ENCODE measurements at places on chromosomes 13 and 19. TPM values are rescaled to one million over a fixed set of nuclear protein-coding genes. Genes with fewer than 3 reads are reported as not detected.

- H3K27me3 ChIP-seq = no peaks in the 10 kb centered on the region
- DNase-seq = no peak
- peaks cover 16% of the 10 kb centered on the region for H3K36me3 ChIP-seq
- no peak overlapping the region for H3K27ac ChIP-seq
- no peaks in the 10 kb centered on the region for H3K4me1 ChIP-seq
- no peak overlapping the region for H3K4me3 ChIP-seq
Observed at GRCh38 chr19:4977299-4978174, 8.6 kb downstream of the KDM4B start.

DNA sequence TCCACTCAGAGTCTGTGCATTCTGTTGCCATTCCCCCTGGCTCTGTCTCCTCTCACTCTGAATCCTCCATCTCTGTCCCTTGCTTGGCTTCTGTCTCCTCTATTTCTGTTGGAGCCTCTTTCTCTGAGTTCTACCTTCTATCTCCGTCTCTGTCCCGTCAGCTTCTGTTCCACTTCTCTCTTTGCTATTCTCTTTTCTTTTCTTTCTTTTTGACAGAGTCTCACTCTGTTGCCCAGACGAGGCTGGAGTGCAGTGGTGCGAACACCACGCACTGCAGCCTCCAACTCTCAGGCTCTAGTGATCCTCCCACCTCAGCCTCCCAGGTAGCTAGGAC, 33.8 kb upstream of the LRRC4B start:
- H3K27ac ChIP-seq = no peak overlapping the region
- no peak overlapping the region for H3K4me3 ChIP-seq
- no peaks in the 10 kb centered on the region for H3K36me3 ChIP-seq
- DNase-seq = no peak

GRCh38 chr13:110341445-110342244, 34.6 kb downstream of the COL4A2 start:
- no peaks in the 10 kb centered on the region for H3K27me3 ChIP-seq
- no peak for DNase-seq
- no peaks in the 10 kb centered on the region for H3K36me3 ChIP-seq
- no peak overlapping the region for H3K27ac ChIP-seq
- no peak overlapping the region for H3K4me3 ChIP-seq

- H3K4me1 ChIP-seq = no peaks in the 10 kb centered on the region
- no peaks in the 10 kb centered on the region for H3K36me3 ChIP-seq
- DNase-seq = no peak
- H3K27ac ChIP-seq = no peak overlapping the region
Observed at GRCh38 chr19:4208385-4209094, 20.8 kb upstream of the EBI3 start.

- H3K4me1 ChIP-seq = peaks cover 7% of the 10 kb centered on the region
- no peak overlapping the region for H3K27ac ChIP-seq
- H3K27me3 ChIP-seq = no peaks in the 10 kb centered on the region
- H3K36me3 ChIP-seq = no peaks in the 10 kb centered on the region
- H3K4me3 ChIP-seq = no peak overlapping the region
Observed at GRCh38 chr19:57105976-57106721, 13.6 kb upstream of the USP29 start.

DNA sequence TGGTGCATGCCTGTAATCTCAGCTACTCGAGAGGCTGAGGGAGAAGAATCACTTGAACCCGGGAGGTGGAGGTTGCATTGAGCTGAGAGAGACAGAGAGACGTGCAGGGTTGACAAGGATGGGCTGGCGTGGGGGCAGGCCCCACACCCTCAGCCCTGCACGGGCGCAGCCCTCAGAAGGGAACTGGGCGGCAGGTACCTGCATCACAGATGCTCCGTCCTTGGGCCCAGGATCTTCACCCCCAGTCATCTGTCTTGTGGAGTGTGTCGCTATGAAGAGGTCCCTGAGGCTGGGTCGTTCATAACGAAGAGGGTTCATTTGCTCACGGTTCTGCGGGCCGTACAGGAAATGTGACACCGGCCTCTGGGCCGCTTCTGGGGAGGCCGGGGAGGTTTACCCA, 20.3 kb downstream of the C2CD4C start:
- peaks cover 39% of the 10 kb centered on the region for H3K27me3 ChIP-seq
- no peak overlapping the region for H3K27ac ChIP-seq
- H3K36me3 ChIP-seq = no peaks in the 10 kb centered on the region
- peaks cover 7% of the 10 kb centered on the region for H3K4me1 ChIP-seq
- H3K4me3 ChIP-seq = no peak overlapping the region

IGSF23 gene
- total RNA-seq = not detected

ZNF835 gene
- total RNA-seq = 11.7 TPM

CLIP3 gene
- total RNA-seq = 2.6 TPM

LILRB3 gene
- total RNA-seq = 1.1 TPM

KLK7 gene
- not detected for total RNA-seq

RFPL4AL1 gene
- total RNA-seq = not detected

NR1H2 gene
- 236 TPM for total RNA-seq

All from T-cell (primary cell).